Activated T-cell treated with anti-CD3 and anti-CD28 coated beads for 4 hours (primary cell): ENCODE measurements at places on chromosomes 4 and X.

- no peak for DNase-seq
Observed at GRCh38 chr4:129355516-129355915, 259.6 kb downstream of the C4orf33 start.

DNA sequence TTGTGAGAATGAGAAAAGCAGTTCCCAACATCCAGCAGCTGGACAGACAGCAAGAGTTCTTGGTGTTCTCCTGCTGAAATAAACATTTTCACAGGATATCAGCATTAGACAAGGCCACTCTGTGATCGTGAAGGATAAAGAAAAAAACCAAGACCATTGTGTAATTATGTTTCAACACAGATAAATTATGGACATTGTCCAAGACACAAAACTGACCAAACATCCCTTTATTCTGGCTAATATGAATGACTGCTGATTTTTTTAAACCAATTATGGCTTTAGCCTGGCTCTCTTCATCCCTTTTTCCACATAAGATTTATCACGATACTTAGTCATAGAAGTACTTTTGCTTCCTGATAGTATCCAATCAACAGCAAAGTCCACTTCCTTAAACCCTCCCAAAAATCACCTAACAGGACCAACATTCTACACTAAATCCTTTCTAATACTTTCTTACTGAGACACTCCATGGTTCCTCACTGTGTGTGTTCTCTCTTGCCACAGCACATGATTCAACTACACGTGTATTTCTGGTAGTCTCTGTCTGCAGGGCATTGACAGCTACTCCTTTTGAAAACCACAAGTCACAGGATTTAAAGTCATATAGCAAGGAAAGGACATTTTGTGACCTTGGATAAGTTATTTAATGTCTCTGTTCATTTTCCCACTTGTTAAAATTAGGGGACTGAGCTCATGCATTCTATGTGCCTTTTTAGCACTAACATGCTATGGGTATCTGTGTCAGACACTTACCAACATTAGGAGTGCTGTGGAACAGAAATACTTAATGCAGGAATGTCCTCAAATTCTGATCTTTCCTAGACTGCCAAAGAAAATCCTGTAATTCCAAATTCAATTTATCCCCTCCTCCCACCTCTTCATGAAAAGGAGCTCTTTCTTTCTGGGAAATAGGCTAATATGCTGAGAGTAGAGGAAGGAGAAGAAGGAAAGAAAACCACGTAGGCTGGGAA is 137.2 kb upstream of the PGRMC2 start:
- DNase-seq = no peak

DNA sequence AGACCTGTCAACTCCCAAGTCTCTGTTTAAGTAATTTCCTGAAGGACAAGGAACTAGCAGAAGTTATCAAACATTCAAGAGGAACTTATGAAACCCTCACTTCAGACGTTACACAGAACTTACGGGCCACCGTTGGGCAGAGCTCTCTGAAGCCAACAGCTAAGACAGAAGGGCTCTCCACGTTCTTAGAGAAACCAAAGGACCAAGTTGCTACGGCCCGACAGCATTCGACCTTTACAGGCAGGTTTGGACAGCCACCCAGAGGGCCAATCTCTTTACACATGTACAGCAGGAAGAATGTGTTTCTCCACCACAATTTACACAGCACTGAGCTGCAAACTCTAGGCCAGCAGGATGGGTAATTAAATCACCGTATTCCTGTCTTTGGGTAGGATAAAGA is 705.1 kb upstream of the GRID2 start:
- DNase-seq = no peak

GRCh38 chr4:22532117-22532516 is 16.3 kb upstream of the ADGRA3 start:
- DNase-seq = no peak

DNA sequence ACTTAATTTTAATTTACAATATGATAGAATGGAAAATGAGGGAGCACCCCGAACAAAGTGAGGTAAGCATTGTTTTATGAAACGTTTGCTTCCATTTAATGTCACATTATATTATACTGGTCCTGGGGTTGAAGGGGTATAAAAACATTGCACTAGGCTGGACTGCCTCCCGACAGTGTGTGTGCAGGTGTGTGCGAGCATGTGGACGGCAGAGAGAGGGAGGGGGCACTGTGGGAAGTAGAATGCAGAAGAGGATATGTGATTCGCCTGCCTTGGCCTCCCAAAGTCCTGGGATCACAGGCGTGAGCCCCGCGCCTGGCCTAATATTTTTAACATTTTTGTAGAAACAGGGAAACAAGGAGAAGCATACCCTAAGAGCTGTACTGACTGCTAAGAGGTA is 36.0 kb downstream of the IRF2 start:
- DNase-seq = no peak

GRCh38 chr4:183959319-183960045 is 54.4 kb downstream of the STOX2 start:
- DNase-seq = no peak

DNA sequence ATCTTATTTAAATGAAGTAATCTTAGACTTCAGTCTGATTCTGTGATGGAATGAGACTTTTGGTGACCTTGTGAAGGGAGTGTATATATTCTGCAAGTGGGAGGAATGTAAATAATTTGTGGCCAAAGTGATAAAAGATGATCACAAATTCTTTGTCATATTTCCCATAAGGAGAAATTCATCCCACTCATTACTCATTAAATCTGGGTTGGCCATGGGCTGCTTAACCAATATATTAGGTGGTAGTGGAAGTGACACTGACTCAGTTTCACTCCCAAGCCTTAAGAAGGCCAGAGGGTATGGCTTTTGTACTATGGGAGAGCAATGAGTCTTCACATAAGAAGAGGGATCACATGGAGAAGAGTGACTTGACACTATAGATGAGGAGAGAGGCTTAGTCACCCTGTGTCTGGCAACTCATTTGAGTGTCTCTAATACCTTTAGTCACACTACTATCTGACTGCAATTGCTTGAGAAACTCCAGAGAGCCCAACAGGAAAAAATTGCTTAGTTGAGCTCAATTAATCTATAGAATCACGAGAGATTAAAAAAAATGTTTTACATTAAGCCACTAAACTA is 408.2 kb upstream of the PITX2 start:
- DNase-seq = no peak

DNA sequence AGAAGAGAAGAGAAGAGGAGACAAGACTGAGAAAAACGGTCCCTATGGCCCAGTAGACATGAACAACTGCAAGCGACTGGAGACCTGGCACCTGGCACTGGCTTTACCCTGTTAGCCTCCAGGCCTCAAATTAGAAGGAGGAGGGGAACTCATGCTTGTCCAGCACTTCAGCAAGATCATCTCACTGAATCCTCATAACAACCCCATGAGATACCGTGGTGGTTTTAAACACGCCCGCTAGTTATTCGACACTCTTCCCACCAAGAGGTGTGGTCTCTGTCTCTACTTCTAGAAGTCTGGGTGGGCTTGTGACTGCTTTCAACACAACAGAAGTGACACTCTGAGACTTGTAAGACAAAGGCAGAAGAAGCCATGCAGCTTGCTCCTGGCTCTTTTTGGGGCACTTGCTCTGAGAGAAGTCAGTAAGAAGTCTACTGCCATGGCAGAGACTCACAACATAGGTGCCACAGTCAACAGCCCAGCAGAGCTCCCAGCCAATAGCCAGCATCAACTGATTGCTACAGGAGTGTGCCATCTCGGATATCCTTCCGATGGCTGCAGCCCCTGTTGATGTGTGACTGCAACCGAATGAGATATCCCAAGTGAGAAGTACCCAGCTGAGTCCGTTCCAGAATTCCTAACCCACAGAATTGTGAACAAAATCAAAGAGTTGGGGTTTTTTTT is 34.0 kb upstream of the BCOR start:
- DNase-seq = no peak

DNA sequence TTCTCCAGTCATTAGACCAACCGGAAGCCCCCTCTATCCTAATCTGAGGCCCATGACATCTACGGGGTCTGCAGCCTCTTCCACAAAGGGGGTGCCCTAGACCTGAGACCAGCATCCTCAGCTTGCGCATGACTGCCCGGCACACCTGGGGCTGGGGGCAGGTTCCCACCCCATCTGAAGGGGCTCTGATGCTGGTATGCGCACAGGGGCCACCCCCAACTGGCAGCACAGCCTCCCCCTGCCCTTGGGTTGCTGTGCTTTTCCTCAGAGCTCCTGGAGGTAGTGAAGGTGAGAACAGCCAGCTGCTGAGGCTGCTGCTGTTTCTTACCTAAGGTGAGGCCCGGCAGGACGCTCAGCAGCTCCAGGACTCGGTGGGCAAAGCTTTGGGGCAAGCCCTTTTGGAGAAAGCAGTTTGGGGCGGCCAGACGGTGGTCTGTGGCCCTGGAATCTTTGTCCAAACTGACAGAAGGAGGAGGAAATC is 18.9 kb upstream of the CPLX1 start:
- DNase-seq = no peak

DNA sequence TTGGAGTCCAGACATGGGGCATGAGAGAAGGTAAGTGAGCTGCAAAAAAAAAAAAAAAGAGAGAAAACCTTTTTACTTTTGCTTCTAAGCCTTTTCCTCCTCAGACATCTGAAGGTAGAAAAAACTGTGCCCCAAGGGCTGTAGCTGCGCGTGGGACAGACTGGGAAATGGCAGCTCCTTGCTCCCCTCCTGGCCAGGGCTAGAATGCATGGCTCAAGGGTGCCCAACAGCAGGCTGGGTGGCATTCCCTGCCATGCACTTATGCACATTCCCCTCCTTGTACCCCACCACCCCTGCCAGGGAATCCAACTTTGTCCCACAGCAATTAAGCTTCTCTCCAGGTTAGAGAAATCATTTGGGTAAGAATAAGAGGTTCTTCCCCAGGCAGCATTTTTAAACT is 421.2 kb downstream of the TRAM1L1 start:
- no peak for DNase-seq

DNA sequence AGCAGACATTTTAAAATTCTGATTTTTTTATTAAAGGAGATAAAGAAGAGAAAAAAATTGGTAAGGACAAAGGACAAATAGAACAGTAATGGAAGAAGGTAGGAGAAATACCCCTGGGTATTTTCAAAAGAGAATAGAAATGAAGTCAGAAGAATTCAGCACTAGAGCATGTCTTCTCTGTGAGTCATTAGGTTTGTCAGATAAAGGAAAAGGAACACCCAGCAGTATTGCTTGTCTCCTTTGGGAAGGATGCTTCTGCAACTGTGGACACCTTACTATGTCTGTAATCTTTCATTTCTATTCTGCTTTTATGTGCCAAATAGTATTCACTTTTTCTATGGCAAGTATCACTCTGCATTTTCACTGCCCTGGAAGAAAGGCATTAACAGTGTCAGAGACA is 24.0 kb upstream of the PCDH7 start:
- no peak for DNase-seq

GRCh38 chr4:76293772-76294171 is 12.8 kb upstream of the STBD1 start:
- no peak for DNase-seq

DNA sequence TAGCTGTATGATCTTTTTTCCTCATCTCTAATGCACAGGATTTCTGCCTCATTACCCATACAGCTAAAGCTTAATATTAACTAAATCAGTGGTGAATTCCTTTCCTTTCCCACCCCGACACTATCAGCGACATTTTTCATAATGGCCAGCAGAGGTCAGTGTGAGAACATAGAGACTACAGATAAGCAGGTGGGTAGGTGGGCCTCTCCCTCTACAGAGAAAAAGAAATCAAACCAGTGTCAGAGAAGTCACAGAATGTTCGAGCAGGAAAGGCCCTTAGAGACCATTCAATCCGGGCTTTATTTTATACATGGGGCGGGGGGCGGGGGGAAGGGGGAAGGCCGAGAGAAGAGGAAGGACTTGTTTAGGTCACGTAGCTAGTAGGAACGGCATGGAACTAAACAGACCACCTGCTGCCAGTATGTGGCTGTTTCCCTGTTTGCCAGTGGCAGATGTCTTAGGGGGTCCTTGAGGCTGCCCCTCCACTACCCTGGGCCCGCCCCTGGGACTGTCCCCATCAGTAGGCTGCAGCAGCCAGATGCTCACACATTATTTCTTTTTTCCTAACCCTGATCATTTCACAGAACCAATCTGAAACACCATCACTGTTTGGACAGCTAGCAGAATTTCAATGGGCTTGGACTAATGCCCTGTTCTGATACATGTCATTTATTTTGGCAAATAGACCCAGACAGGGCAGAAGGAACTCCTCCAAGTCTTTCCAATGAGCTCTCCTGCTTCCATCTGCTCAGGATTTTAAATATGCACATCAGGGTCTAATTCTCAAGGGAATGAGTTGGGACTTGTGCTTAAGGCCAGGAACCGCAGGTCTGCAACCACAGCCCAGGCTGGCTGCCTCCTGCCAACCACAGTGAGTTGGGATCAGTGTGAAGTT is 133.4 kb downstream of the ATG4A start:
- no peak for DNase-seq

DNA sequence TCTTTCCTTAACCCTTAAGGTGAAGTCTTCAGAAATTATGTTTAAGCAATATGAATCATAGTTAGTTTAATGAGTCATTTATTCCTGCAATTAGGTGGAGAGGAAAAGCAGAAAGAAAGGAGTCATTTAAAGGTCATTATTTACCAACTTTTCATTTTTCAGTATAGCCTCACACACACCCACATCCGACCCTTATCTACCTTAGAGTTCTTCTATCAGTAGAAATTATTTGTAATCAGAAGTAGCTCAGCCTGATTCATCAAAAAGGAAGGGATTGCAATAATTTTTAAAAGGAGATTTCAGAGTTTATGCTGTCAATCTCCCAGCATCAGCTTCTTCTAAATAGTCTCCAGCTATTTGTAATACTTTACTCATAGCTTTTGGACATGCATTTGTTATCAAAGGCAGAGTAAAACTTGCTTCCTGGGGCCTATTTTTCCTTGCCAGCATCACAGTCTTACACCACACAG is 5.9 kb downstream of the ANXA10 start:
- no peak for DNase-seq

- no peak for DNase-seq
Observed at GRCh38 chrX:85140964-85141363, 102.6 kb downstream of the SATL1 start.

DNA sequence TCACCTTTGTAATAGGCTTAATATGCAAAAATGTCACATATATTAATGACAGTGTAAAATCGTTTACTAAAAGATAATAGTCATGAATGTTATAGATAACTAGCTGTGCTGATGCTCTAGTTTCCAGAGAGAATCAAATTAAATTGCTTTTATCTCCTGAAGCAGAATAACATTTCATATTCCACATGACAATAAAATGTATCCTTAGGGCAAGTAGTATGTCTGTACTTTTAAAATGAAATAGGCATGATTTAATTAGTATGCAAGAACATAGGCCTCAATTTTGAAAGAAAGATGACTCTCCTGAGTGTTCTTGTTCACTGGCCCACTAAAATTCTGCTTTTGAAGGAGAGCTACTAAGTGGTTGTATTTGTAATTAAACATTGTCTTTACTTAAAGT is 1027.0 kb downstream of the ARAP2 start:
- DNase-seq = no peak

DNA sequence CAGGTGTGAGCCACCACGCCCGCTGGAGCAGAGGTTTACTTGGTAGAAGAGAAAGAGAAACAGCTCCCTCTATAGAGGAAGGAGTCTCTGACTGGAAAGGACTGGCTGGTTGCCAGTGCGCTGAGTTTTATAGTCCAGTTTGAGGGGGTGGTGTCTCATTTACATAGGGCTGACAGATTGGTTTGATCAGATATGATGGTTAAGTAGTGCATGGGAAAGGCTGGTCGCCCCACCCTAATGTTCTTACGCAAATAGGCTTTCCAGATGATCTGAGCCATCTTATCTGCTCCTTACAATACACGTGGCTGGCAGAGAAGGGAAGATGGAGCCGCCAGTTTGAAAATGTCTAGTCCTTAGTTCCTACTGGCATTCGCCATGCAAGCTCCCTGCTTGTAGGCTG is 439.5 kb downstream of the NAF1 start:
- no peak for DNase-seq
